ENCODE measurements at places on chromosomes 1 and 21.

DNA sequence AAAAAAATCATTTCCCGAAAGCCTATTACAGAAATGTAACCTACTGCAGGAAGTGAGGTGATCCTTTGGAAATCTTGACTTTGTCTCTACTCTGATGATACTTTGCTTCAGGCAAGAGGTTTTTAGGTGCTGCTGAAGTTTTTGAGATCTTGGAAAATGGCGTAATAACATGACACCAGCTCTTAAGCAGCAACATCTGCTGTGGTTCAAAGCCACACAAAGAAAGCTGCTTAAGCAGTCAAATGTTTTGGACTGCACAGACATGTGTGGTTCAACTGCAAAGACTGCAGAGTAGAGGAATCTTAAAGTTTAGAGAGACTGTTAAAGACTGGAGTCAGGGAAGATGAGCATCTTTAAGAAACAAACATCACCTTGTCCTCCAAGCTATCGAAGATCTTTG is 139.0 kb downstream of the RASAL2 start:
- DNase-seq, result no peak

GRCh38 chr1:85502625-85503083 is 37.7 kb upstream of the DDAH1 start:
- no peak for DNase-seq

GRCh38 chr1:204257446-204257845 is 43.7 kb upstream of the GOLT1A start:
- no peak for DNase-seq

- no peak for DNase-seq
Observed at GRCh38 chr1:99361406-99361805, 97.1 kb downstream of the PLPPR4 start.

GRCh38 chr1:109933856-109934711 is 23.4 kb downstream of the CSF1 start:
- DNase-seq, result no peak

DNA sequence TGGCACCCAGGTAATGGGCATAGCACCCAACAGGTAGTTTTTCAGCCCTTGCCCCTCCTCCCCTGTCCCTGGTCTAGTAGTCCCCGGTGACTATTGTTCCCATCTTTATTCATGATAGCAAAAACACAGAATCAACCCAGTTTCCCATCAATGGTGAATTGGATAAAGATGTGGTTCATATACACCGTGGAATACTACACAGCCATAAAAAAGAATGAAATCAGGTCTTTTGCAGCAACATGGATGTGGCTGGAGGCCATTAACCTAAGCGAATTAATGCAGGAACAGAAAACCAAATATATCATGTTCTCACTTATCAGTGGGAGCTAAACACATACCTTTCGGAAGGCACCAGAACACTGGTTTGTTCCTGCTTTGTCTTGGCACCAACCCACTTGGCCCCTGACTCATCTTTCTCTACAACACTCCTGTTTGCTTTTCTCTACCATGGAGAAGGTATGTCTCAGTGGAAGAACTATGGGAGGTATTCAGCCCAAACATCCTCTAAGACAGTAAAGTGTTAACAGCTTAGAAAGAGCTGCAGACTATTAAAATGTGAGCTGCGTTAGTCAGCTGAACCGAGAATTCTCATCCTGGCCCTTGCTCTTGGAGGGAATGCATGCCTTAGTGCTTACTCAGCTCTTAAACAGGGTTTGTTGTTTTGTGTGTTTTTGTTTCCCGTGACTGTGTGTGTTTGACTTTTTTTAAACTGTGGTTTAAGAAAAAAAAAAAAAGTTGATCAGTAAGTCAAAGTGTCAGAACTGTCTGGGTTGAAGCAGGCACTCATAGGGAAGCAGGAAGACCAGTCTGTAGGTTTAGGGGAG is 203.0 kb downstream of the TOMM20 start:
- peak; percentile 23 for DNase-seq

GRCh38 chr1:31767225-31767624 is 3.1 kb upstream of the ADGRB2 start:
- no peak for DNase-seq

GRCh38 chr1:41675401-41675800 is 190.9 kb upstream of the EDN2 start:
- no peak for DNase-seq

DNA sequence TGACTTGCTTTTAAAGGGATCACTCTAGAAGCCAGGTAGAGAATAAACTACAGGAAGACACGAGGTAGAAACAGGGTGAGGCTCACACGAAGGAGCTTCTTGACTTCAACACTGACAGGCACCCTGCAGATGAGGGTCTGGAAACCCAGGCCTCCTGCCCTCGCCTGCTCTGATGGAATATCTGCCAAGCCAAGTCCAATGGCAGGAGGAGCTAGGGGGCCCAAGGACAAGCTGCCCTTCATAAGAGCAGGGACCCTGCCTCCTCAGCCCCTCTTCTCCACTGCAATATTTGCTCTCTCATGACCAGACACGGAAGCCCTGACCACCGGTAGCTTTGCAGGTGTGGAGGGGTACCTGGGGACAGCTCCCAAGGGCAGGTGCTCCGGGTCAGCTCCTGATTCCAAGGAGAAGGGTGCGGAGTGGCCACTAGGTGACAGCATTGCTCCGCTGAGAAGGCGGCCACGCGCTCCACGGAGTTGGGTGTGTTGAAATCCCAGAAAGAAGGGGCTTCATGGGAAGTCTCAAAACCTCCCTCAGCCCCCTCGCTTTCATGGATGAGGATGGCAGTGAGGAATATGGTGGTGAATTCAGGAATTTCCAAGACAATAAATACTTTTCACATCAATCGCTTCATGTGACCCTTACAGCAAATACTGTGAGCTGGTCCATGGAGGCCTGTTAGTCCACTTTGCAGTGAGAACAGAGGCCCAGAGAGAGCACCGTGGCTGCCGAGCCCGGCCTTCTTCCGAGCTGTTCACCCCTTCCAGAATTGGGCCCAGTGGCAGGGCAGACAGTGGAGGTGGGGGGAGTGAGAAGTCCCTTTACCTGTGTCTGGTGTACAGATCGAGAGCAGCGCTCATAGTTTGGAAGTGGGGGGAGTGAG is 33.2 kb upstream of the PAX7 start:
- peak; percentile 24 for DNase-seq

GRCh38 chr1:119531606-119532323 is 24.8 kb downstream of the HSD3B1 start:
- no peak for DNase-seq

- DNase-seq, result no peak
Observed at GRCh38 chr1:19764848-19765247, 34.9 kb downstream of the TMCO4 start.

- DNase-seq, result no peak
Observed at GRCh38 chr21:44686843-44687561, 5.0 kb upstream of the KRTAP12-1 start.

DNA sequence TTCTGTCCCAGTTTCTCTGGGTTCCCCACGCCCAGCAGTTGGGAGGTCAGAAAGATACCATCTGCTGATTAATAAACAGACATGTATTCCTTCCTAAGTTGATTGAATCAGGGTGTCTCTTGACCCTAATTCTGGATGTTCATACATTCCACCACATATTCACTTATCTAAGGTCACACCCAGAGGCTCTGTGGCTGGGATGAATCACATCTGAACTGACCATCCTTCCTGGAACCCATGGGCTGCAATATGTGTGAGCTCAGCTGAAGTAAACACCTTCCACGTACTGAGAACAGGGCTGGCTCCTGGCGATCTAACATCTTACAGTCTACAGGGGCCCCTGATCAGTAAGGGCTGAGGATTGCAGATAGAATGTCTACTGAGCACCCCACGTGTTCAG is 20.5 kb upstream of the TRABD2B start:
- DNase-seq, result no peak

- DNase-seq, result no peak
Observed at GRCh38 chr21:26019236-26019635, 151.3 kb downstream of the APP start.

- no peak for DNase-seq
Observed at GRCh38 chr1:247268390-247269045, 12.6 kb downstream of the VN1R5 start.

DNA sequence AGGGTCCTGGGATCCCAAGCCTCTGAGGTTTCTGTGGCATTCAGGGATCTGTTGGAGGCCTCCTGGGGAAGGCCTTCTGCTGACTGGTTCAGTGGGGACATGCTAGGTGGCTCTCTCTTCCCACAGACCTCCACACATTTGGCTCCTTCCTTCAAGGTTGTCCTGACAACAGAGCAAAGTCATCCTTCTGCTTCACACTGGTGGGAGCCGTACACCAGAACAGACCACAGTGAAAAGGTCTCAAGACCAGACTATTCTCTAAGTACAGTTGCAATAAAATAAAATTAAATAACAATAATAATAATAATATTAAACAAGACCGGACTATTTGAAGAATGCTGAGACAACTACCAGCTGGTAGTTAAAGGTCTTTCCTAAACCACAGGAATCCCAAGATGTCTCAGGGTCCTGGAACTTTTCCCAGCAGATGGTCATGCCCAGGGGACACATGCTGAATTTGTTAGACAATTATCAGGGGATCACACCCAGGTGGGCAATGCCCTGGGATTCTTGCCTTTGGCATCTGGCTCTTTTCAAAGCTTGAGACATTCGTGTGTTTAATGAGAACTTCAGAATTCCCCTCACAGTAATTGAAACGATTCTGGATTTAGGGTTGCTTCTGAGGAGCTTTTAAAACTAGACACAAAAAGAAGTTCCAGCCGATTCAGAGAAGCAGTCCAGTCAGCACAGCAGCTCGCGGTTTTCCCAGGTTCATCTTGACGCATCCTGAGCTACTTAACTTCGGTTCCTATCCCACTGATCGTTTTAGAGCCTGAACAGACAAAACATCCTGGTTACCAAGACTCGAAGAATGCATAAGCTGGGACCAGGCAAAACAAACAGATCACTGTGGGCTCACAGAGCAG is 22.9 kb downstream of the HTR1D start:
- DNase-seq, result no peak

GRCh38 chr1:226717256-226717909 is 21.7 kb downstream of the ITPKB start:
- no peak for DNase-seq

- no peak for DNase-seq
Observed at GRCh38 chr1:29698033-29698432, 461.7 kb downstream of the PTPRU start.

GRCh38 chr1:175373786-175374623 is 181.4 kb upstream of the KIAA0040 start:
- no peak for DNase-seq

DNA sequence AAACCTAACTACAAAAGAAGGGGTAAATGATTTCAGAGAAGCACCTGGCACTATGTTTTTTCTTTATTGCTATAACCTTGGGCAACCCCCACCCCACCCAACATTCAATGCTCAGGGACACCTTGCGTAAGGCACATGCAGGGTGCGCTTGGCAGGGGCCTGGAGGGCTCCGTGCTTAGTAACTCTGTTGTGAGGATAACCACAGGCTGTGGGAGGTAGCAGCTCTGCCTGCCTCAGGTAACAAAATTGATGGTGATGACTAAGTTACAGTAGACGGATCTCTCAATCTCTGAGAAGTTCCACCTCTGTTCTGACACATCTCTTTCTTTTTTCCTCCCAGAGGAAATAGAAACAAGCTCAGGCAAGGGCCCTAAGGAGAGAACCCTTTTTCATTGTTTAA is 8.7 kb upstream of the CCN1 start:
- DNase-seq, result no peak

- DNase-seq, result no peak
Observed at GRCh38 chr1:39282537-39283216, 78.2 kb downstream of the MACF1 start.

- DNase-seq, result no peak
Observed at GRCh38 chr1:70319750-70320149, 34.8 kb downstream of the ANKRD13C start.

DNA sequence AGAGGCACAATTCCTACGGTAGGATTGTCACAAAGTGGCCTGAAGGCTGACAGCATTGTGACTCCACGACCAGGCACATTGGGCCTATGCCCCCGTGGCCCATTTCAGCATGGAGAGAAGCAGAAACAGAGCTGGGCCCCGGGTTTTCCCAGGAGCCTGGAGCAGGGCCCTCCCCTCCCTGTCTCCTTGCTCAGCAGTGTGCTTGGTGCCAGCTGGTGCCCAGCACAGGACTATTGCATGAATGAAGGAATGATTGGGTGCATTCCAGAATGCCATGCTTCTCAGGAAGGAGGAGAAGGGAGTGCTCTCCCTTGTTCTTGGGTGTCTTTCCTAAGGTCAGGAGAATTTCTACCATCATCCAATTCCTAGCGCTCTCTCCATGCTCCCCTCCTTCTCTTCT is 33.7 kb downstream of the IER5 start:
- DNase-seq, result no peak

GRCh38 chr1:39657923-39658485 is 13.9 kb downstream of the NT5C1A start:
- DNase-seq, result peak; percentile 65

- DNase-seq, result no peak
Observed at GRCh38 chr1:168879896-168880734, 151.1 kb upstream of the DPT start.

DNA sequence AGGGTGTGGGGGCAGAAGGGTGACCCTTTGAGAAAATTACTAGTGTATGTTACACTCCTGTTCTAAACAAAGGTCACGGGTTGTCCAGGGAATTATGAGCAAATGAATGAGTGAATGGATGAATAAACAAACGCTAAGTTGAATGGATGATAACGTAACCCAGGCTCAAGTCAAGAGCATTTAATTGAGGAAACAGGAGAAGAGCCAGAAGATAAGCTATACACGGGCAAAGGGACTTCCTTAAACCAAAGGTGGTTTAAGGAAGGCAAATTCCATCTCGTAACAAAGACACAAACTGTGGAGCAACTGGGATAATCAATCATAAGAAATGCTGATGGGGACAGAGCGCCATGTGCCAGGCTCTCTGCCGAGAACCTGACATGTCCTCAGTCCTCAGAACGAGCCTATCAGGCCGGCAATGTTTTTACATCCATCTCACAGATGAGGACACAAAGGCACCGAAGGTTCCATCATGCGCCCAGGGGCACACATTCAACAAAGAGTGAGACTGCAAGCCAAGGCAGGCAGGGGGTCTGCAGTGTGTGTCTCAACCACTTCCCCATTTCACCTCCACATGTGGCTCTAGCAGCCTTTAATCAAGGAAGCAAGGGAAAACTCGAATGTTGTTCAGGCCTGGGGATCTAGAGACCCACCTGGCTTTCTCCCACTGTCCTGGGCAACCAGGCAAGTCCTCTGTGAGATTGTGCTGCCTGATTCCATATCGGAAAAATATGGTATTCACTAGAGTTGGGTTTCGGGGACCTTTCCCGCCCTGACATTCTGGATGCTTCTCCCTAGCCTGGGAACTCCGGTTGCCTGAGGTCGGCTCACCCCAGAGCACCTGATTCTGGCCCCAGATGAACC is 126.8 kb upstream of the EDN2 start:
- no peak for DNase-seq

DNA sequence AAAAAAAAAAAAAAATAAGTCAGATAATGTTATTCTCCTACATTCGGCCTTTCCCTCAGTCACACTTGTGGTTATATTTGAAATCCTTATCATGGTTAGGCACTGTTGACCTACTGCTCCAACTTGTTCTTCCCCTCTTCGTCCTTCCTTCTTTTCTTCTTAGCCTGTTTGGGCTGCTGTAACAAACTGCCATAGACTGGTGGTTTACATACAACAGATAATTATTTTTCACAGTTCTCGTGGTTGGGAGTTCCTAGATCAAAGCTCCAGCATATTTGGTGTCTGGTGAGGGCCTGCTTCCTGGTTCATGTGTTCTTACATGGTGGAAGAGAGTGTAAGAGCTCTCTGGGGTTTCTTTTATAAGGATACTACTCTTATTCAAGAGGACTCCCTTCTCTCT is 73.4 kb downstream of the RABGAP1L start:
- no peak for DNase-seq
